Right ventricle myocardium inferior (tissue), 1 donor: ENCODE measurements at places on chromosomes 7 and 10.

DNA sequence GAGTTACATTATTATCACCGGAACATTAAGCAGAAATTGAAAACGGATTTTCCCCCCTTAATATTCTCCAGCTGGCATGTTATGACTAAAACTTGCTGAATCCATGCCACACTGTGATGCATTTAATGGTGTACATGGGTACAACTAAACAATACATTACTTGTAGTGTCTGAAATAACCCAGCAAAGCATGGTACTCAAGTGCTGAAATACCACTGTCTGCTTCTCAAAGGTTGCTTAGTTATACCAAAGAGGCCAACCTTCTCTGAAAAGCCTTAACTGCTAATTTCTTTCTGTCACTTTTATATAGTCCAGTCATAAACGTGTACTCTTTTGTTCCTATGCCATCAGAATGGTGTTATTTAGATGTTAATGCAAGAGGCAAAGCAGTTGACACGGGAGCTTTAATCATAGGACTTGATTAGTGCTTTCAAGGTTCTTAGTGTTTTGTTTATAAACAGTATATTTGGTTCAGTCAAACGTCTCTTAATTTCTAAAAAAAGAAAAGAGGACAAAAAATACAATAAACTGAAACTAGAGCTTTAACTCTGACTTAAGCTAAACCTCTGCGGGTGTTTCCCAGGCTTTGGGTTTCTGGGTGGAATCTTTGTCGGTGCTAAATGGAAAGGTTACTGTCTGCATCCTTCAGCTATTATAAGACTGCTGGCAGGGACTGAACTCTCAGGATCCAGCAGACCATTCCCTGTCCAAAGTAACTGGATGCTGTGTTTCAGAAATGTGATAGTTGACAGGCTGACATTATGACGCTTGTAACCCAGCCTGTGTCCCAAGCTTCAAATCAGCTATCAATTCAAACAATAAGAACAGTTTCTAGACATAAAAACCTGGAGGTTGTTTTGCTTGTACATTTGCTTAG, 202.6 kb downstream of the PPP1R3A start:
- DNase-seq = no peak

DNA sequence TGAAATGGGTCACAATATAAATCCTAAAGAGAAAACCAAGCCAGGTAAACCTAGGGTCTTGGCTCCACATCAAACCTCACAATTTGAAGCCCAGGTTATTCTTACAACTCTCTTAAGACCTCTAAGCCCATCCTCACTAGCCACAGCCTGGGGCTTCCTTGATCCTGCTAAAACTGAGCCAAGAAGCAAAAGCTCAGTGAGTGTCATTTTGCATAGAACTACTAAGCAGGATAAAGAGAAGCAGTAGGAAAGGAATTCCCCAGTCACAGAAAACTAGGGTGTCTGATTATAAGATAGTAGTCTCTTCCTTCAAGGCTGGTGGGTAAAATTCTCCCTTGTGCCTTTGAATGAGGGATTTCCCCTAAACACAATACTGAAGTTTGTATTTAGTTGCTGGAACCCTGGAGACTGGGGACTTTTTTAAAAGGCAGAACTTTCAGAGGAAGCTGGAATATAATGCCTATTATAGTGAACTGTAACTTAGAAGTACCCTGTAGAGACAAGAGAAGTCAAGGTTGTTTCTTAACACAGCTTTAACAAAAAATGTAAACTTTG, 196.6 kb upstream of the KIAA1217 start:
- no peak for DNase-seq

DNA sequence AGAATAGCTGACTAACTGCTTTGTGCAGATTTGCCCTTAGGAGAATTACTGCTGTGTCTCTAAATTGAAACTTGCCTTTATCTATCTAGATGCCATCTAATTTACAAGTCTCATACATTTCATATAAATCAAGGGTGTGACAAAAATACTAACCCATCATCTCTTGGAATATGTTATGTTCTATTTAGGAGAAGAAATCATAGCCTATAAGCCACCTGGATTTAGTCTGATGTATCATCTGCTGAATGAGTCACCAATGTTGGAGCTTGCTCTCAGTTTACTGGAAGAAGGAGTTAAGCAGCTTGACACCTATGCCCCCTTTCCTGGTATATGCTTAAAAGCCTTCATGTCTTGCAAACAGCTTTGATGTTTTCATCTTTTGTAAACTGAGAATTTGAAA, 43.5 kb downstream of the NUP205 start:
- no peak for DNase-seq

DNA sequence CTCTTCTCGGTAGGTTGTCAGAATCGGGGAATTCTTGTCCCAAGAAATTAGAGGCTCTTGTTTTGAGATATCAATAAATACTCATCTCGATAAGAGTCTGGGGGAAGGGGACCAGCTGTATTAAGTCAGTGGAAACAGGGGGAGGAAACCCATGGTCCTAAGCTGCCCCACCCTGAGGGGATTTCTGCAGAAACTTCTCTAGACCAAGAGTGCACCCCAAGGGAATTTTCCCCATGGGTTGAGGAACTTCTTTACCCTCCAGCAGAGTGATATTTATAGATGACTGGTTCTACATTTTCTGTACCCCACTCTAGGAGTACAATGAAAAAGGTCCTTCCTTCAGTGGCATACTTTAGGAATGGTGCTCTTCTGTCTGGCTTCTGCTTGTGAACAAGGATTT, 627.2 kb downstream of the KCNMA1 start:
- no peak for DNase-seq

- no peak for DNase-seq
Measured at GRCh38 chr7:75879771-75880184, 944 bp downstream of the RHBDD2 start.

DNA sequence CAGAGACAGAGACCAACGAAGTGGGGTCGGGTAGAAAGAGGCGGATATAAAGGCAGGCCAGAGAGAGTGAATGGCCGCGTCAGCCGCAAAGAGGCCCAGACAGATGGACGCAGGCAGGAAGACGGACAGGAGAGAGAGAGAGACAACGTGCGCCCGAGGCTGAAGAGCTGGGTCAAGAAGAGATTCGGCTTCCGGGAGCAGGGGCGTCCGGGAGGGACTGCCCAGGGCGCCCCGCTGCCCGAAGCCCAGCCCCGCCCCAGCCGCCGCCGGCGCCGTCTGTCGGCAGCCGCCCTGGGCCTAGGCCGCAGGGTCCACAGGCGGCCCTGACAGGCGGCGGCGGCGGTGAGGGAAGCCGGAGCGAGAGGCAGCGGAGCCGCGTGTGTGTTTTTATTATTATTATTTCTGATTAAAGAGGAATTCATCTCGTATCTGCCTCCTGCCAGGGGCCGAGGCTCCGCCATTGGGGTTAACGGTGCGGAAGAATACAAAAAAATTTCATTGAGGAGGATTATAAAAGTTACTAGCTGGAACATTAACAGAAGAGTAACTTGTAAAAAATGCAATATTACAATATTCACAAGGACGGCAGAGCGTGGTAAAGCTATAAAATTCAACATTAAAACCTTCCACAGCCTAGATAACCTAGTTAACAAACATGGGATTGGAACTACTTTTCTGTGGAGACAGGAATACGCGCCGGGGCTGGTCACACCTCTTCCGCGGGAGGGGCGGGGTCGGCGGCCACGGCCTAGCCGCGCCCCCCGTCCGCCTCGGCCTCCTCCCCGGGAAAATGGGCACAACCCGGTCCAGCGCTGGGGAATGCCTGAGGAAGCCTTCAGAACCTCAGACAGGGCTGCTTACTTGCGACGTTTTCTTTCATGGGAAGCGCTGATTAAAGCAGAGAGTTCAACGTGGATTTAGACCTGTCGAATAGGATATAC, 29.7 kb upstream of the PAX2 start:
- no peak for DNase-seq

GRCh38 chr7:66330961-66331360, 125.8 kb downstream of the TPST1 start:
- peak; percentile 76 for DNase-seq

- no peak for DNase-seq
Measured at GRCh38 chr7:23467291-23467805, 2.9 kb downstream of the IGF2BP3 start.
